ENCODE measurements at places on chromosomes 16 and 17. TPM values are rescaled to one million over a fixed set of nuclear protein-coding genes. Genes with fewer than 3 reads are reported as not detected.

PPY gene
- total RNA-seq = 0.97 TPM

DNA sequence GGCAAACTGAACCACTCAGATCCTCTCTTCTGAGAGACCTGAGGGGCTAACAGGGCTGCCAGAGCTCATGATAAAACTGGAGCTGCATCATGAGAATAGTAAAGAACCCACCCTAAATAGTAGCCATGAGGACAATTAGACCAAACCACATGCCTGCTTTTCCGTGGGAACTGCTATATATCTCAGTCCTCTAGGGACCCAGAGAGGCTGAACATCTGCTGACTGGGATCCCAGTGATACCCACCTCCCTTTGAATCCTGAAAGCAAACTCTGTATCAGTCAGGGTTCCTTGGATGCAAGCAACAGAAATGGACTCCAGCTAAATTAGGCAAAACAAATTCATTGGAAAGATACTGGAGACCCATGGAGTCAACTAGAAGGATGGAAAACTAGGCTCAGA, 6.5 kb downstream of the MT1X start:
- ATAC-seq = peak; percentile 34

- no peak for ATAC-seq
Observed at GRCh38 chr17:80883831-80884735, 107.6 kb upstream of the CHMP6 start.

AANAT gene
- total RNA-seq = not detected

DNA sequence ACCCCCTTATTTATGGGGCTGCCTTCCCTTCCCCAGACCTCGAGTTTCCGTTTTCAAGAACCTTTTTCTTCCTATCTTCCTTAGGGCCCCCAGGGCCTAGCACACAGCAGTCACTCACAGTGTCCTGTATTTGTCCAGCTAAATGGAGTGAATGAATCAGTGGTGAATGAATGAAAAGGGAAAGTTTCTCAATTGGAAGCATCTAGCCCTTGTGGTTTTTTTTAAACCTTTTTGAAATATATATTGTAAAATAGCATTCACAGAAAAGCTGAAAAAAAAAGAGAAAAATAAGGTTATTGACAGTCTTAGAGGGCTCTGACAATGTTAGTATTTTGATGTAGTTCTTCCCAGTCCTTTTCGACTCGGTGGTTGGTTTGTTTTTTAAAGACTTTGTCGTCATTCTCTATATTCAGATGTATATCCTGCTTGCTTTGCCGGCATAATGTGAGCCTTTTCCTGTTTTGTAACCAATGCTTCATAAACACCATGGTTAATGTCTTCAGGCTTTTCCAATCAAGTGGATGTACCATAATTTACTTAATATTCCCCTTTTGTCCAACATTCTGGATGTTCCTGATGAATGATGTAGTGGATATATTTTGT, 45.3 kb downstream of the RAI1 start:
- no peak for ATAC-seq

- ATAC-seq = no peak
Observed at GRCh38 chr17:27396941-27397340, 59.3 kb upstream of the KSR1 start.

SMG1 gene
- total RNA-seq = 42.8 TPM

CHST6 gene
- total RNA-seq = 0.10 TPM

DNA sequence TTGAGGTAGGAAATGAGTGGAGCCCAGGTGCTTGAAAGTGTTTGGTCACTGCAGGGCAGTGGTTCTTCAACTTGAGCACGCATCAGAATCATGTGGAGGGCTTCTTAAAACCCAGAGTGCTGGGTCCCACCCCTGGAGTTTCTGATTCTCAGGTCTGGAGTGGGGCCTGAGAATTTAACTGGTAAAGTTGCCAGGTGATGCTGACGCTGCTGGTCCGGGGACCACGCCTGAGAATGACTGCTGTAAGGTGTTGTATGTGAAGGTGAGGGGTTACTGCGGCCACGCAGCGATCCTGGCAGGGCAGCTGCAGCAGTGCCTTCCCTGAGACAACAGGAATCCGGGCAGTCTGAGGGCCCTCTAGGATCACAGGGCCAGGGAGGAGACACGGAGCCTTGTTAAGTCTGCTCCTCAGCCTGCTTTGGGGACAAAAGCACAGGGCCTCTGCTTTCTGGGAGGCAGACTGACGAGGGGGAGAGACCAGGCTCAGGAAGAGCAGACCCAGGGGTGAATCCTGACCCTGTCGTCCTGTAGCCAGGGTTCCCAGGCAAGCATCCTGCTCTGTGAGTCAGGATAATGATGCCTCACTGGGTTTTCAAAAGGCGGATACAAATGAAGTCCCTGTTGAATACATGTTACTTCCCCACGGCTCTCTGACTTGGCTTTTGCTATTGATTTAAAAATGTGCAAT, 16.2 kb downstream of the CCDC42 start:
- ATAC-seq = no peak

SOX15 gene
- total RNA-seq = 2.0 TPM

DNA sequence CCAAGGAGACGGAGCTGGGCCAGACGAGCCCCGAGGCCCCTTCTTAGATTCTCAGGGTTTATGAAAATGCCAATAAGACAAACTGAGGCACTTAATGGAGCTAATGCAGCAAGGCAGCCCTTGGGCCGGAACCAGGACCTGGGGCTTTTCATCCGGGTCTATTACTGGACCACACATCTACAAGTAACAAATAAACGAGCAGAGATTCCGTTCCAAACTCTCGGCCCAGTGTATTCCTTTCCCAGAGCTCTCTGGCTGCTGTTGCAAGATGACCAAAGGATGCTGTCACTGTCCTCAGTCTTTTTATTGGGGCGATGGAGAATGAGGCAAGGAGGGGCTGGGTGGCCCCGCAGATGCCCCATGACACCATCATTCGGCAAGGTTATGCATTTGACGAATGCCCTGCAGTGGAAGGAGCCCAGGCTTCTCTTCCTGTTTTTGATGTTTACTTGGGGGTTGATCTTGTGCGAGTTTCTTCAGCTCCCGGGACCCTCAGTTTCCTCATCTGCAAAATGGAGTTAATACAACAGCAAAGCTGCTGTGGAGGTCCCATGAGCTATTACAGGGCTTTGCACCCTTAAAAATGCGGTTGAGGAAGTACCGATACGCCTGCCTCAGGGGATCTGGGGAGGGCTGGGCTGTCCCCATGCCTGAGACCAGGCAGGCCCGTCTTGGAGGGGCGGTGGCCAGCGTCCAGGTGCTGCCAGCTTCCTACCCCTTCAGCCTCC, 1.1 kb upstream of the NTN1 start:
- no peak for ATAC-seq

DNA sequence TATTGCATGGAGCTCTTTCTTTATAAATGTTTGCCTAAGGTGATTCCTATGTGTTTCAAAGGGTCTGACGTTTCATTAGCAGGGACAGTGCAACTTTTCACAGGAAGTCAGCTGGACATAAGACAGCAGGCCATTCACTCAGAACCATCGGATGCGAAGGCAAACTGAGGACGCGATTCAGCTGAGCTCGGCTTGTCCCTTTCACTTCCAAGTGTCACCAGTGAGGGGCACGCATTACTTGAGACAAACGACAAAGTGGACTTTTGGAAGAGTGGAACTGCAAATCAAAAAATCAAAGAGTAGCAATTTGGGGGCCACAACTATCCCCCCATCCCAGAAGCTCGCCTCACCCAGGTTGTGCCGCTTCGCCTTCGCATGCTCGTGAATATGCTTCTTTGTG, 14.6 kb downstream of the USP22 start:
- no peak for ATAC-seq

GRCh38 chr16:22358000-22358399, 16.4 kb downstream of the CDR2 start:
- ATAC-seq = no peak

GRB7 gene
- 2.0 TPM for total RNA-seq

STX8 gene
- 67.4 TPM for total RNA-seq

DNA sequence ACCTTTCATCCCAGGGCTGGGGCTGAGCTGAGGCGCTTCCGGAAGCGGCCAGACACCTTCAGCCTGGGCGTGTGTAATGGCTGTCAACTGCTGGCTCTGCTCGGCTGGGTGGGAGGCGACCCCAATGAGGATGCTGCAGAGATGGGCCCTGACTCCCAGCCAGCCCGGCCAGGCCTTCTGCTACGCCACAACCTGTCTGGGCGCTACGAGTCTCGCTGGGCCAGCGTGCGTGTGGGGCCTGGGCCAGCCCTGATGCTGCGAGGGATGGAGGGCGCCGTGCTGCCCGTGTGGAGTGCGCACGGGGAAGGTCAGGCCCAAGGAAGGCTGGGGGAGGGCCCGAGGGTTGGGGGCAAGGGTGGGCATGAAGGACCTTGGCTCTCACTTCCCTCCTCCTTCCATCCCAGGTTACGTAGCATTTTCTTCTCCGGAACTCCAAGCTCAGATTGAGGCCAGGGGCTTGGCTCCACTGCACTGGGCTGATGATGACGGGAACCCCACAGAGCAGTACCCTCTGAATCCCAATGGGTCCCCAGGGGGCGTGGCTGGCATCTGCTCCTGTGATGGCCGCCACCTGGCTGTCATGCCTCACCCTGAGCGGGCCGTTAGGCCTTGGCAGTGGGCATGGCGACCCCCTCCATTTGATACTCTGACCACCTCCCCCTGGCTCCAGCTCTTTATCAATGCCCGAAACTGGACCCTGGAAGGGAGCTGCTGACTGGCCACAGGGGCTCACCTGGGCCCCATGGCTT, 19.6 kb downstream of the PFAS start:
- ATAC-seq = no peak

AOC2 gene
- 3.0 TPM for total RNA-seq

GRCh38 chr16:54937671-54938211, 7.1 kb downstream of the IRX5 start:
- ATAC-seq = no peak

SLC13A2 gene
- 1.00 TPM for total RNA-seq

DNA sequence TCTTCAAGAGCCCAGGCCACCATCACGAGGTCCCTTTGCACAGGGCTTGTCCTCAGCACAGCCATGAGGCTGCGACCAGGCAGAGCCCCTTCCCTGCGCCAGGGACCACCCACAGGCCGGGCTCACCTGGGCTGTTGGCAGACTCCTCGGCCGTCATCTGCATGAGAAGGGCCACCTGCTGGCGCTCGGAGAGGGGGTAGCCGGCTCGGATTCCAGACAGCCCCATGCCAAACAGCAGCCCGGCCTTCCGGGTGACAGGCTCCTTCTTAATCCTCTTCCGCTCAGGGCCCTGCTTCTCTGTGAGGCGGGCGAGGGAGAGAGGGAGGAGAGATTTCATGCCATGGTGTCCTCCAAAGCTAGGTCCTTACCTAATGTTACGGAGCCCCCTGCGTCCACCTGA, 73.4 kb downstream of the ZNF778 start:
- no peak for ATAC-seq

DNA sequence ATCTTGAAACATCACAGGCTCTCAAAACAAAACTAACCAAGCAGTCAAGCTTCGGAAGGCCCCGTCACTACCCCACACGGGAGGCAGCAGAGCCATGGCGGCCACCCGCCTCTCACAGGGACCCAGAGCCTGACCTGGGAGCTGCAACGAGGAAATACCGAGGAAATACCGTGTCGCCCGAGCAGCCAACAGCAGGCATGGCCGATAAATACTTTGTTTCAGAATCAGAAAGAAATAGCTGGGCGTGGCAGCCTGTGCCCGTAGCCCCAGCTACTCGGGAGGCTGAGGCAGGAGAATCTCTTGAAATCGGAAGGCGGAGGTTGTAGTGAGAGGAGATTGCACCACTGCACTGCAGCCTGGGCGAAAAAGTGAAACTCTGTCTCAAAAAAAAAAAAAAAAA, 6.9 kb downstream of the LMF1 start:
- no peak for ATAC-seq

DNA sequence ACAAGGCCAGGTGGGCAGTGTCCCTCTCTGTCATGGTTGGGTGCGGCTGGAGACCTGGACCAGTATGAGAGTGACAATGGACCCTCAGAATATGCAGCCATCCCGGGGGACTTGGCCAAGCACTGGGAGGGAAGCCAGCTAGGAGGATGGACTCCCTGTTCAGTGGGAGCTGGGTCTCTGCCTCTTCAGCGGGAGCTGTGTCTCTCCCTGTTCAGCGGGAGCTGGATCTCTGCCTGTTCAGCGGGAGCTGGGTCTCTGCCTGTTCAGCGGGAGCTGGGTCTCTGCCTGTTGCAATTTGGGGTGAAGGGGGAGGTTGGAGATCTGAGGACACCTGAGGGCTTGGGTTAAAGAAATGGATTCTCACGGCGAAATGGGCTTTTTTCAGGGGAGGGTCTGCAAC, 3.8 kb upstream of the PRSS33 start:
- no peak for ATAC-seq

- no peak for ATAC-seq
Observed at GRCh38 chr17:68705714-68706076, 104.5 kb upstream of the FAM20A start.

DNA sequence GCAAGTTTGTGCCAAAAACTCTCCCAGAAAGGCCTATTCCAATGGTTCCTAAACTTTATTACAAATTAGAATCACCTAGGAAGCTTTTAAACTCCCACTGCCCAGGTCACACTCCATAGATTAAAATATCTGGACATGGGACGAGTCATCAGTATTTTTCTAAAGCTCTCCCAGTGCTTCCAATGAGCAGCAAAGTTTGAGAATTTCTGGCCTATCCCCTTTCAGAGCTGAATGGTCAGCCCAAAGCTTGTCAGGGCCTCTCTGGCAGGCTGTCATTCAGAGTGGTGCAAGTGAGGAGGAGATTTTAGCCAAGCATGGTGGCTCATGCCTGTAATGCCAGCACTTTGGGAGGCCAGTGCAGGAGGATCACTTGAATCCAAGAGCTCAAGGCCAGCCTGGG, 2.4 kb downstream of the BCL6B start:
- ATAC-seq = no peak

CLEC18B gene
- total RNA-seq = 1.2 TPM

- ATAC-seq = peak; percentile 16
Observed at GRCh38 chr17:4142107-4142900, 526 bp downstream of the ZZEF1 start.

LITAFD gene
- not detected for total RNA-seq

ICAM2 gene
- 11.5 TPM for total RNA-seq

RBFOX1 gene
- 77.7 TPM for total RNA-seq

DNA sequence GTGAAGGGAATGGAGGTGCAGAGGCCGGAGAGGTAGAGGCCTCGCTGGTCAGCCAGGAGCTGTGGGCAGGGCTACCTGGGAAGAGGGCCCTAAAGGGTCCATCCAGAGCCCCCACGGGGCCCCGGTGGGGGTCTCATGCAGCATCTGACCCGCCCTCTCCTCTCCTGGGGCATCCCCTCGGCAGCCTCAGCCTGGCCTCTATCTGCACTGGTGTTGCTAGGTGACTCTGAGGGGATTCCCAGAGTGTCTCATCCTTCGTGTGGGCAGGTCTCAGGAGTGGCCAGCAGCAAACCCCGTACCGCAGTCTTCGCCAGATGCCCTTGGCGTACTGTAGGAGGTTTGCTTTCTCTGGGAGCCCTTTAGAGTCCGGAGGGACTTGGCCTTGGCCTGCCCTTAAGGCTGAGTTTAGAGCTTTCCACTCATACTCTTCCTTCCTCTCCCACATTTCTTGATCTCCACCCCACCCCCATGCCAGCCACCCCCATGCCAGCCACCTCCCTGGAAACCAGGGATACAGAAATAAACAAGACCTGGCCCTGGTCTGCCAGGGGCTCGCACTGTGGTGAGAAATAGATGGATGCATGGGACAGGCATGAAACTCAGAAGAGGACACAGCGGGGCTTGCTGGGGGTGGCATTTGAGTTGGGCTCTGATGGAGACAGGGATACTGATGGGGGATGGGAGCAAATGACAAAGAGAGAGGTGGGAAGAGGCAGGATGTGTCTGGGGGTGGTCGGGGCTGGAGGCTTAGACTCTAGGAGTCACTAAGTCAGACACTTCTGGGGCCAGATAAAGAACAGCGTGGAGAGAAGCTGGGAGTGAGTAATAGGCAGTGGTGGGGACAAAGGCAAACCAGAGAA, 9.9 kb downstream of the SLC5A10 start:
- ATAC-seq = no peak
